Psoas muscle (tissue), 8 donors: ENCODE measurements at places on chromosomes 5 and 9.

DNA sequence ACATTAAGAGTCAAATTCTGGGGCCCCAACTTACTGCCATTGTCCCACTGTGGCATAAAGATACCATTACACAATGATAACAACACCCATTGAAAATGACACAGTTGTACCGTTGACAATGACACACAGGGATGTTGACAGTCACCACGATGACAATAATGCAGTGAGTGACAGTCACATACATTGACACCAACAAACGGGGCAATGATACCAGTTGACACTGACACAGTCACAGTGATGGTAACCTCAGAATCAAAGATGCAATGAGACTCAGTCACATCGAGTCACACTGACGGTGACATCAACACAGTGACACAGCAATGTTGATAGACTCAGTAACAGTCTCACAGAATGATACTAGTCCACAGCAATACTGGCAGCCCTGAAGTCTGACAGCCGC, 16.9 kb downstream of the CNTFR start:
- DNase-seq: no peak

DNA sequence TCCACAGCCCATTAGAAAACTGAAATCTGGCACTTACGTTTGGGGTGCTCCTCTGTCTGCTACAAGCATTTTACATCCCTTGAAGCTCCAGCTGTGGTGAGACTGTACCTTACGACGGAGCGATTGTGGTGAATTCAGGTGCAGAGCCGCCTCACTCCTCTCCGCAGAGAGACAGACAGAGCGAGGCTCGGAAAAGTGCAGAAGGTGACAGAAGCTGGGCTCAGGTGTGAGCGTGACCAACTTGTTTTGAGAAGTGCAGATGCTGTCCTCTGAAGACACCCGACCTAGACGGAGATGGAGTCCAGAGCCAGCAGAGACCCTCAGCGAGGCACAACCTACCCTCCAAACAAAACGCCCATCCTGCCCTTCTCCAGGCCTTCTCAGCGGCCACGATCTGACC, 196.5 kb downstream of the MED10 start:
- no peak for DNase-seq

DNA sequence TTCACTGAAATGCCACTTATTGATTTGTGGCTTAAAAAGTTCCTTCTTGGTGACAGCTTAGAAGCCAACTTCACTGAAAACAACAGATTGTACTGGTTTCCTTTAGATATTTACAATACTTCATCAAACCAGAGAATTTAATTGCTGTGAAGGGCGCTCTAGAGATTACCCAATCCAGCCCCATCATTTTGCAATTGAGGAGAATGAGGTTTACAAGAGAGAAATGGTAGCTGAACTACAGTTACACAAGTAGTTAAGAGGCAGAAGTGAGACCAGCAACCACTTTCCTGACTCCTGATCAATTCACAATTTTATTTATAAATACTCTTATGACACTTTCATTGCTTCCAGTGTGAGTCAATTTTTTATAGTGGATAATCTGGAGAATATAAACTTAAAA, 103.5 kb upstream of the APC start:
- DNase-seq: no peak

DNA sequence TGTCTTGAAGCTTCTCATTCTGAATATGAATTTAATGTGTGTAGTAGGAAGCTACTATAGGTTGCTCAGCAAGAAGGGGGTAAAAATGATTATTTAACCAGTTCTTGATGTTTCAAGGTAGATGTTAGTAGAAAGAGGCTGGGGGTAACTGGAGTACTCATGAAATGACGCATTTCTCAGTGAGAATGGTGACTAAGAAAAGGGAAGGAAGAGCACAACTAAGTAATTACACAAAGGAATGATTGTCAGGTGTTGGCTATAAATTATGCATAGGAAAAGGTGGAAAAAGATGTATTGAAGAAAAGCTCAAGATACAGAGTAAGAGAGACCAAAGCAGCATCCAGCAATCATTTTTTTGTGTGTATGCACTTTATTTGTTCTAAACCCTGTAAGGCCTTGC, 1.4 kb upstream of the PSIP1 start:
- DNase-seq: no peak

DNA sequence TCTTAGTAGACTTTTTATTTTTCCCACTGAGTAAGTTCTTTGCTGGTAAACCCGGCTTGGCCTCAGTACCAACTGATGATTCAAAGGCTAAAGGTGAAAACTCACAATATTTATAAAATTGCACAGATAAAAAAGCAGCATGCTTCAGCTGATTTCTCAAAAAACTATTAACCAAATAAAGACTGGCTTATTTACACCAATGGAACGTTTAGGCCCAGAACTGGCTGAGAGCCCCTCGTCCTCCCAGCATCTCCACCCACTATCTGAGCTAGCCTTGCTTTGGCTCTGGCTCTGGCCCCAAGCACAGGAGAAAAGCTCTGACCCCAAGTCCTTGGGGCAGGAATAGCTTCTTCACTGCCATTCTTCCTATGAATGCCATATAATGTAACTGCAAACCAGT, 68.5 kb downstream of the SPTLC1 start:
- DNase-seq: no peak

DNA sequence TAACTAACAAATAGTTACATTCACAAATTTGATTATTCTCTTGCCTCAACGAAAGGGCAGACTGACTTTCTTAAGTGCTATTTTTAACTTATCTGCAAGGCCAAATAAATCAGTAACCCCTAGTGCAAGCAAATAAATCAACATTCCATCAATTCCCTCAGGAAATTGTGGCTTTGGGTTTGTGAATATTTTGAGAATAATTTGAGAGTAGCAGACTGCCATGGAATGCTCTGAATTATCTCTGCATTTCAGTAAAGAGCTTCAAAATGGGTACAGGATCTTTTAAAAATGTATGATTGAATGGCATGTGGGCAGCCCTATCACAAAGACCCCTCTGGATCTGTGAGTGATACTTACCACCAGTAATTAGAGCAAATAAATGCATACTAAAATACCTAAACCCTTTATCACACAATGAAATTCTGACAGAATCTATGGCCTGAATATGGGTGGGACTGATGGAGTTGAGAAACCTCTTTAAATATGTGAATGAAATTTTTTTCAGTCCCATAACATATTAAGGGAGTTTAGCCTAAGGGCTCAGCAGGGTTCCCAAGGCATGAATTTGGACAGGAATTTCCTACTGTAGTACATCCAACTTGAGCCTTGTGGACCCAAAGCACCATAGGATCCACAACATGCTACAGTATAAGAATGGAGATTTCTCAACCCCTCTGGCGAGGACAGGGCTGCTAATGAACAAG, 92.5 kb upstream of the ITGA2 start:
- no peak for DNase-seq
